ENCODE measurements at places on chromosomes 5 and 9. TPM values are rescaled to one million over a fixed set of nuclear protein-coding genes. Genes with fewer than 3 reads are reported as not detected.

Gene CDH10
- total RNA-seq: 0.05 TPM

Gene PCDHA6
- 0.07 TPM for total RNA-seq

Gene LRRC19
- not detected for total RNA-seq

Gene PIP5KL1
- 1.1 TPM for total RNA-seq

Gene LECT2
- total RNA-seq: not detected

Gene CBY3
- not detected for total RNA-seq

Gene ADRB2
- 1.3 TPM for total RNA-seq

Gene SLC36A3
- total RNA-seq: not detected
